ENCODE measurements at places on chromosomes 3 and 15.

DNA sequence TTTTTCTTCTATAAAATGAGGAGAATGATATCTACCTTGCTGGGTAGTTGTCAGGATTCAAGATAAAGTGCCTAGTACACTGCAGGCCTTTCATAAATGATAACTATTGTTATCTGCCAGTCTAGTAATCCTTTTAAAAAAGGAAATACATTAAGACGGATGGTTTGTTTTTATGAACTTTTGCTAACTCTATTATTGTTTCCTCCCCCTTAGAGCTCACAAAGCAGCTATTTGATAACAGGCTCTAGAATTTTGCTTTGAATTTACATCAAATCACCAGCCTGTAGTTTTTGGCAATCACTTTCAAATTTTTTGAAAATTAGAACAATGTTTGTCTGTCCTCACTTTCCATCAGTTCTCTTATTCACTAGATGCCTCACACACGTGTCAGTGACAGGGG, 39.8 kb downstream of the BLM start:
- DNase-seq: no peak

GRCh38 chr15:69661871-69662644, 209.4 kb downstream of the RPLP1 start:
- no peak for DNase-seq

- DNase-seq: no peak
These were observed 163.1 kb downstream of the RPLP1 start for GRCh38 chr15:69615736-69616135.

DNA sequence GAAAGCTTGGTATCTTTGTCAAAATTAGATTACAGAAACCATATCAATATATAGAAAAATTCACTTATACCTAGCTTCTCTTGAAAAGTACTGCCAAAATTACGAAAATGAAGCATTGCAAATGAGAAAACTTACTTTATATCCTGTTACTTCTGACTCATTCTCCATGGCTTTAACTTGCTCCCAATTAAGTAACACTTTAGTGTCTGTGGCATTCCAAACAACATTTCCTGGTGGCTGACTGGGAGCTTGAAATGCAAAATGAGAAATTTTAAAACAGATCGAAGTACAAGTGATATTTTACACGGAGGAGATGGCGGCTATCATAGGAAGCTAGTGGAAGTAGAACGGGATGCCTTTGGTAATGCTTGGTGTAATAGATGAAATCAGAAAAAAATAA, 347.3 kb downstream of the CNTN3 start:
- no peak for DNase-seq

DNA sequence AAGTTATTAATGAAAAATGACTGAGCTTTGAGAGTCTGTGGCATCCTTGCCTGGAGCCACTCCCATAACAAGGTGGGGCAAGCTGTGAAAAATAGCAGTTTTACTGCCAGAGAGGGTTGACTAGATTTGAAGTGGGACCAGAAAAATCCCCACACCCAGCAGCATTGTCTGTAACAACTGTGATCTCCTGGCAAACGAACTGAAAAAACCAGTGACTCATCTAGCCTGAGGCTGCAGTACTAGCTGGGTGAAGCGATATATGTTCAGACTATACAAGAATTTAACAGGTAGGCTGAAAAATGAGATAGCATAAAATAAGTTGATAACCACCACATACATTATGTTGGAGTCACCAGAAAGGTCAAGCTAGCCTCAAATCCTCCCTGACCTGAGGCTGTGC, 64.0 kb downstream of the DPH6 start:
- DNase-seq: no peak

DNA sequence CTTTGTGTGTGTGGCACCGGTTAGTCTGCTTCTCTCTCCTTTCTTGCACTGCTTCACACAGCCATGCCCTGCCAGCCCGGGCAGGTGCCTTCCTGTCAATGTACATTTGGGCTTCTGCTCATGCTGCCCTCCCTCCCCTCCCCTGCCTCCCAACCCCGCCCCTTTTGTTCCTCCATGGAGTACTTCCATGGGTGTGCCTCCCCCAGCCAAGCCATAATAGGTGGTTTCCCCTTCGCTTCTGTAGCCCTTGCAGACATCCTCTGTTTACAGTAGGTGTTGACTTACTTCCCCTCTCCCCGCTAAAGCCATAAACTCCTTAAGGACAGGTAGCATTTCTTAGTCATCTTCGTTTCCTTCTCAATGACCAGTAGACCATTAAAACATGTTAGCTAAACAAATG, 31.8 kb upstream of the CRTC3 start:
- no peak for DNase-seq

DNA sequence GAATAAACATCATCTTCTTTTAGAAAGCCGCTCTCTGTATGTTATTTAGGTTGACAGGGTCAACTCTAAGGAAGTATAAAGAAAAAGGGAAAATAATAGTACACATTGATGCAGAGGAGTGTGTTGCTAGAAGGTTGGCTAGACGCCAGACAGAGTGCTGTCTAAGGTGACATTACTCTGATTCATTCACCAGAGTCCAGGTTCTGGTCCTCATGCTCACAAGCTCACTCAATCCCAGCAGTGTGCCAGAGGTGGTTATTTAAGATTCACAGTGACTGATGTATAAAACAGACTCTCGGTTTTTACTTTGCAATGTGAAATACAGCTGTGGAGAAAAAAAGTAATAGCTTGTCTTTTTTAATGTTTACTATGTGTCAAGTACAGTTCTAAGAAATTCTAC, 1.7 kb downstream of the CFAP44 start:
- DNase-seq: no peak

DNA sequence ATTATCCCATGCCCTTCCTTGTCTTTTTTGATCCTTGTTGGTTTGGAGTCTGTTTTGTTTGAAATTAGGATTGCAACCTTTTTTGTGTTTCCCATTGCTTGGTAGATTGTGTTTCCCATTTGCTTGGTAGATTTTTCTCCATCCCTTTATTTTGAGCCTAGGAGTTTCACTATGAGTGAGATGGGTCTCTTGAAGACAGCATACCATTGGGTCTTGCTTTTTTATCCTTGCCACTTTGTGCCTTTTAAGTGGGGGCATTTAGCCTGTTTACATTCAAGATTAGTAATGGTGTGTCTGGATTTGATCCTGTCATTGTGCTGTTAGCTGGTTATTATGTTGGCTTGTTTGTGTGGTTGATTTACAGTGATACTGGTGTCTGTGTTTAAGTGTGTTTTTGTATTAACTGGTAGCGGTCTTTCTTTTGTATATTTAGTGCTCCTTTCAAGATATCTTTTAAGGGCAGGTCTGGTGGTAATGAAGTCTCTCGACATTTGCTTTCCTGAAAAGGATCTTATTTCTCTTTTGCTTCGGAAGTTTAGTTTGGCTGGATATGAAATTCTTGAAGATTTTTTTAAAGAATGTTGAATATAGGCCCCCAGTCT, 70.8 kb downstream of the AKAP13 start:
- DNase-seq: no peak

- no peak for DNase-seq
These were observed 38.1 kb downstream of the SLC28A1 start for GRCh38 chr15:84922530-84922929.

DNA sequence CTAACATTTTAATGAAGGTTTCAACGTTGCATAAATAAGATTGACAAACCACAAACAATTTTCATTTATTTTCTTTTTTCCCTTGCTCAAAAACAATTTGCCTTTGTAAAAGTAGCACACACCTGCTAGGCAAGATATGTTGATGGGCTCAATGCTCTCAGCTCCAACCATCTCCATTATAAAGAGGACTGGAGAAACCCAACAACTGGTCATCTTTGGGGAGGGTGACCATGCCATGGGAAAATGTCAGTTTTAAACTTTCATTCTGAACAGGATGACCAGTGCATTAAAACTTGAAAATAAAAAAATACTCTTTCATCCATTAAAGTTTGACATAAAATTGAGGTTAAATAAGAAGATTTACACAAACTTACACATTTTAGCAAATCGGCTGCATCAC, 183.7 kb downstream of the CFAP20DC start:
- no peak for DNase-seq

DNA sequence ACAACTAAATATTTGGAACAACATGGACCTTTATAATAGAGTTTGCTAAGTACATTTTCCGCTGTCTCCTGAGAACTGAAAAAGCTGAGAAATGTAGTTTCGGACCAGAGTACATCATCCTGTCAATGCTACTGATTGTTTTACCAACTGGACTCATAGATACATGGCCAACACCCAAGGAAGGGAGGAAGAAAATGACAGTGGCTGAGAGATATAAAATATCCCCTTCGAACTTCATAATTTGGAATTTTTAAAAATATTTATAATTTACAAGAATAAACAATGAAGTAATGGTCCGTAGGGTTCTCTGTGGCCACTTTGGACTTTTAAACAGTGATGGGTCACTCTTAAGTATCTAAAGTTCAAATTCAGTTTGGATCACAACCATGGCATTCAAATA, 1042.7 kb downstream of the MCTP2 start:
- no peak for DNase-seq

DNA sequence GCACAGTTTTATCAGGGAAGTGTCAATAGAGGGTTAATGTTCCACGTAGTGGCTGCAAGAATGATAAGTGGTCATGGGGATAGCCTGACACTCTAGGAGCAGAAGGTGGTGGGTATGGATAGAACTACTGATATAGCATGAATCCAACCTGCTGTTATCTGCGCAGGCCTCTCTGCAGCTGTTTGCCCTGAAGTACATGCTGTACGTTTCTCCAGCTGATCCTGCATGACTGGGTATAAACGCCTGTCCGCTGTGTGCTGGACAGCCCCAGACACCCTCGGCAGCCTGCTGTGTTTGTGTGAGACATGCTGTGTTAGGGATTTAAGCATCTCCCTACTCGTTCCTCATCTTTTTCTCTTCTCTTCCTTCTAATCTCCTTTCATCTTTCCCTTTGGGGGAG, 87.1 kb downstream of the LPP start:
- DNase-seq: no peak

DNA sequence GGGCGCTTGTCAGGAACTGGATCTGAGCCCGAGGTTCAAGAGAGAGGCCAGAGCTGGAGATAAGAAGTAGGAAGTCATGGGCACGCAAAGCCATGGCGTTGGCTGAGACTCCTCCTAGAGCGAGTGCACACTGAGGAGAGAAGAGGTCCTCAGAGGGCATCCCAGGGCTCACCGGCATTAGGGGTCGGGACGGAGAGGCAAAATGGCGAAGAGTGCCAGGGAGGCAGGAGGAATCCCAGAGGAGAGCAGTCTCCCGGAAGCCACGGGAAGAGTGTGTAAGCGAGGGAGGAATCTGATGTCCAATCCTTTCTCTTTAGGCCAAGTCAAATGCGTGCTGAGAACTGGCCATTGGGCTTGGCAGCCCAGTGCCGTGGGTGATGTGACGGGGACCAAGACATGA, 24.0 kb downstream of the EFCC1 start:
- DNase-seq: no peak

GRCh38 chr15:89462198-89462912, 34.0 kb downstream of the RHCG start:
- no peak for DNase-seq

DNA sequence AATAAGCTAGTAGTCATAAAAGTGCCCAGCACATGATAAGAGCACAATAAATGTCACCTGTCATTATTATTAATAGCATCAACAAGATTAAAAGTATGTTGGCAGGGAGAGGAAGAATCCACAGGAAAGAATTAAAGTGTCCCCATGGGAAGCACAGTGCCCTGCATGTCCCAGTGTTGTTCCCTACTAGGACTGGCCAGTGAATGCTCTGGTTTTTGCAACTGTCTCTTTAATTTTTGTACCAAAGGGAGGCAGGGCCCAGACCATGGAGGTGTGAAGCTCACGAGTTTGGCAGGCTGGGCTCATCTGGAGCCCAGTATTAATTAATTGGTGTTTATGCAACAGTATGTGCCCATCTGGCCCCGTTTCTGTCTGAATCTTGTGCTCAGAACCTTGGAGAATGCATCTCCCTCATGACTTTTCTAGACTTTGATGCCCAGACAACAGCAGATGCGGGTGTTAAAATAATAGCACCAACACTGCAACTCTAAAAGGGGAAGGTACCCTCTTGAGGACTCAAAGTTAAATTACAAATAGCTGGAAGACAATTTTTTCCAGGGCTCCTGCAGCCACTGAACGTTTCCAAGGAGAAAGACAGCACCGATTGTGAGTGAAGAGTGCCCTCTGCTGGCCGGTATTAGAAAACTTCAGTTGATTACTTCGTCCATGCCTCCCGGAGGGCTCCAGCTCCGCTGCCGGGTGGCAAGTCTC, 71.9 kb upstream of the SPATA12 start:
- DNase-seq: no peak

DNA sequence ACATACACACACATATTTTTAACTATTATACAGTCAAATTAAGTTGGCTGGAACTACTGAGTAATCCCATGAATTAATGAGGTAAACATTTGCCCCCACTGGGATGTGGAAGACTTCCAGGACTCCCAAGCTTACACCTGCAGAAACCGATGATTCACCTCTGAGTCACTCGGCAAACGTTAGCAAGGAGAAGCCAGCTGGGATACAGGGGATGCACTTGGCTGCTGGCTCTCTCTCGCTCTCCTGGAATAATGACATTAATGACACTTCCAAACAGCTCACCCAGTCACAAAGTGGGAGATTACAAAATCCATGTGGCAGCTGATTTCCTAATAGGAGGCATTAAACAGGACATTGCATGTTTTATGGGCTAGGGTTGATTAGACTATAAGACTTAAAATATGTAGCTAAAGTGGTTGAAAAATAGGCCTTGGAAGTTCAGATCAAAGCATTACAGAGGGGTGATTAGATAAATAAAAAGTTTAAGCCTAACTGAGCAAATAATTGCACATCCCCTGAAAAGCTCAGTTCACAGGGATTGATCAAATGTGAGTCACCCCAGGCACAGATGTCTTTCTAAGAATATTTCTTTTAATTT, 500.9 kb downstream of the SOX2 start:
- no peak for DNase-seq

DNA sequence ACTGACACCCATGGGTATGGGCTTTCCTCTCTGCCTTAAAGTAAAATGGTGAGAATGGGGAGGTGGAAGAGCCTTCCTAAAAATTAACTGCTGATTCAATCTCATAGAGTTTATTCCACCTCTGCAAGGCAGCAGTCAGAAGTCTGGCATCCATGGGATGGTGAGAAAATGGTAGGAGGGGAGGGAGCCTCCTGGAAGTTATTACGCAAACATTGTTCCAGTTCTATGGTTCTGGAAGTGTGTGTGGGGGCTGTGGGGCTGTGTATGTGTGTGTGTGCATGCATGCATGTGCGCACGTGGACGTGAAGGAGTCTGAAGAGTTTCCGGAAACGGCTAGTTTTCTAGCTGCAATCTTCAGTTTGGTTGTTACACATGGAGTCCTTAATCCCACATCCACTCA, 177.6 kb downstream of the KCNAB1 start:
- no peak for DNase-seq

GRCh38 chr3:126927401-126927750, 55.5 kb upstream of the PLXNA1 start:
- no peak for DNase-seq

DNA sequence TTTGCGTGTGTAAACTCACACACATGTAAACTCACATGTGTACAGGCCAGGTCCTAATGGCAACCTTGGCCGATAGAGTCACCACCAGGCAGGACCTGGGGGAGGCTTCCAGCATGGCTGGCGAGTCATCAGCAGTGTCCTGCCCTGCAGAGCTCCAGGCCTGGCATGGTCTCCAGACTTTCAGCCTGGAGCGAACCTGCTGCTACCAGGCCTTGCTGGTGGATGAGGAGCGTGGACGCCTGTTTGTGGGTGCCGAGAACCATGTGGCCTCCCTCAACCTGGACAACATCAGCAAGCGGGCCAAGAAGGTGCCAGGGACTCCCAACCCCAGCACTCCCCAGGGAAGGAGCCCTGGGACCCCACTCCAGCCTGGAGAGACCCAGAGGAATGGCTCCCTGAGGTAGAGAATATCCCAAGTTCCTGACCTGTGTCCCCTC, 1.0 kb downstream of the SEMA3B start:
- no peak for DNase-seq

GRCh38 chr3:134325061-134325705, 49.1 kb downstream of the AMOTL2 start:
- DNase-seq: no peak
